Gastroesophageal sphincter (tissue), 4 donors: ENCODE measurements at places on chromosomes 3 and 15.

GRCh38 chr15:69524296-69524695, 71.7 kb downstream of the RPLP1 start:
- ATAC-seq, result no peak

DNA sequence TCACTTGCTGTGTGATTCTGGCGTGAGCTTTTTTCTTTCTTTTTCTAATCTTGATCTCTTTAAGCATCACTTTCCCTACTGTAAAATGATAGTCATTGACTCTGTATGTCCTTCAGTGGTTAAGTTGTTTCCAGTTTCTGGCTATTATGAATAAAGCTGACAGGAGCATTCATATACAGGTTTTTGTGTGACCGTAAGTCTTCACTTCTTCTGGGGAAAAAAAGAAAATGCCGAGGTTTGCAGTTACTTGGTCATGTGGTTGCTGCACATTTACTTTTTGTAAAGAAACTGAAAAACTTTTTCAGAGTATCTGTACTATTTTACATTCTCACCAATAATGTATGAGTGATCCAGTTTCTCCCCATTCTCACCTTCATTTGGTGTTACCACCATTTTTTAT, 247.4 kb upstream of the RBMS3 start:
- ATAC-seq, result no peak

DNA sequence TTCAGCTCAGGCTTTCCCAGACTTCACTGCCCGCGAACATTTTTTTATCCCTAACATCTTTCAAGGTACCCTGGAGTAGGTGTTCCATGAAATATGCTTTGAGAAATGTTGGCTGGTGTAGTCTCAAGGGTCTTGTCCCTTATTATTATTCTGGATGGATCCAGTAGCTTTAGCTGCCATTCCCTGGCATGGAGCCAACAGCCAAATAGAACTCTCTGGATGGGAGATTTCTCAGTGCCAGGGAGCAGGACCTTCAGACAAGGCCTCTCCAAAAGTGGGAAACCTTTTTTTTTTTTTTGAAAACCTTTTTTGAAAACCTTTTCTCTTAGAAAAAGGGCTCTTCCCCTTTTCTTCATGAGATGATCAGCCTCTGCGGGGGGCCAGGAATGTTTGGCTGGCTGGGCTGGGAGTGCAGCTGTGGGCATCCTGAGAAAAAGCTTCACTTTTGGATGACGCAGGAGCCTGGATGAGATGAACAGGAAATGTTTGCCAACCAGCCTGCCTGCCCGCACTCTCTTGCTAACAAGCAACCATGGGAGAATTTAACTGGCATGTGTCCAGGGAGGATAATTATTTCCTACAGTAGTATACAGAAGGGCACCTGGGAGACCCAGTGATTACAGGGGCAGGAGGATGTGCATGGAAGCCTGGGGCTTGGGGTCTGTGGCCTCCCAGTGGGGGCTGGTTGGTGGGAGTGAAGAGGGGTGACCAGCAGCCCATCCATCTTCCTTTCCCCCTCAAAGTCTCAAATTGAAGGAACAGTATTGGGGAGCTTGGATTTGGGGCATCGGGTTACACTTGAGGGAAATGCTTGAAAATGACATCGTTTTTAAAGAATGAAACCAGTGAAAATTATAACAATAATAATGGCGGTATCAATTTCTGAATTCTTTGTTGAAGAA, 109.1 kb upstream of the LRIG1 start:
- no peak for ATAC-seq

DNA sequence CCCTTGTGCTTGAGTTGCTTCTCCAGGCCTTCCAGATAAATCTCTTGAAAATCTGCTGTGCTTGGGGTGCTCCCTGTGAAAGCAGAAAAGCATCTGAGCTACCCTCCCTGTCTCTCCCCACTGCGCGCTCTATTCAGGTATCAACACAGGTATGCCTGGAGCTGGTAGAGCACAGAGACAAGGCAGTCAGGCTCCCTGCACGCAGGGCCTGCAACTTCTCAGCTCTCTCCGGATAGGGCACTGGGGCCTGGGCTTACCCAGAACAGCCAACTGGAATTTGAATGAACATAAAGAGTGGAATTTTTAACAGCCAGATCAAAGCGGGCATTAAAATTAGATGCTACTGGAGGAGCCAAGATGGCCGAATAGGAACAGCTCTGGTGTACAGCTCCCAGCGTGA, 183.6 kb downstream of the XXYLT1 start:
- ATAC-seq, result no peak

GRCh38 chr3:157294953-157295352, 135.0 kb upstream of the CCNL1 start:
- ATAC-seq, result no peak

DNA sequence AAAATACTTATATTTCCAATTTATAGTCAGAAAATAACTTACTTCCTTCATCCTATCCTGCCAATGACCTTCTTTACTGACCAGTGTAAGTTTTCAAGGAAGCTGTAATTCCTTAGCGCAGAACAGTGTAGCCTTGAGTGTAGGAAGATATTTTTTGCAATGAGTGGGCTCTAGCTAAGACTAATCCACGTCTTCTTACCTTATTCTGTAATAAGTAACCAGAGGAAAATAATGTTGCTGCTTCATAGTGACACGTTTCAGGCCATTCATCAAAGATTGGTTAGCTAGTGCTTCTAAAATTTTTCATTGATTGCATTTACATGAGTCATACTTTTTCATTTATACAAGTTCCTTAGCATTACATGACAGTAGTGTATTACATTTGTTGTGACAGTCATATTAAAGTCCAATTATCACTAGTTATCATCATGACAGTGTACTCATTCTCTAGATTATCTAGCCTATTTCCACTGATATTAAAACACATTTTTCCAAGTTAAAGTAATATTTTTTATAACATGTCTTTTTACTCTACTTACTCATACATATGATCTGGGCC, 403.8 kb upstream of the EPHA3 start:
- ATAC-seq, result no peak

DNA sequence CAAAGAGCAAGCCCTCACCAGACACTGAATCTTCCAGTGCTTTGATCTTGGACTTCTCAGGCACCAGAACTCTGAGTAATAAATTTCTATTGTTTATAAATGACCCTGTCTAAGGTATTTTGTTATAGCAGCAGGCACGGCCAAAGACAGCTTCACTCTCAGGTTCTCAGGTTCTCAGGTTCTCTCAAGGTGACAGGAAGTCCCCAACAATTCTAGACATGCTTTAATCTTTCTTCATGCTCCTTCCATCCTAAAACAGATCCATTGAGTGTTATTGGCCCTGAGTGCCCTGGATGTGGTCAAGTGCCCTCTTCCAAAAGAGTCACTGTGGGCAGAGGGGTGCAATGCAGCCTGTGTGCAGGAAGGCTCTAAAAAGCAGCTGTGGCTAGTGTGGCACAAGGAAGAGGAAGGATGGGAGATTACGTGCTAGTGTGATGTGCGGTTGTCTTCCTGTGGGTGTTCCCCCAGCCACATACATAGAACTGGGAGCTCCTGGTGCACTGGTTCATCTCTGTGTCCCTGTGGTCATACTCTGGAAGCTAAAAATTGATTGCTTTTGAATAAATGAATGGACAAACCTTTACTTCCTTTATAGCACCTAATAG, 11.0 kb upstream of the RAB7A start:
- ATAC-seq, result peak; percentile 51
